Activated T-cell treated with anti-CD3 and anti-CD28 coated beads for 48 hours (primary cell): ENCODE measurements at places on chromosomes 3 and 15.
A peak's percentile ranks its signal among the peaks of the same experiment; 100 is the strongest.

DNA sequence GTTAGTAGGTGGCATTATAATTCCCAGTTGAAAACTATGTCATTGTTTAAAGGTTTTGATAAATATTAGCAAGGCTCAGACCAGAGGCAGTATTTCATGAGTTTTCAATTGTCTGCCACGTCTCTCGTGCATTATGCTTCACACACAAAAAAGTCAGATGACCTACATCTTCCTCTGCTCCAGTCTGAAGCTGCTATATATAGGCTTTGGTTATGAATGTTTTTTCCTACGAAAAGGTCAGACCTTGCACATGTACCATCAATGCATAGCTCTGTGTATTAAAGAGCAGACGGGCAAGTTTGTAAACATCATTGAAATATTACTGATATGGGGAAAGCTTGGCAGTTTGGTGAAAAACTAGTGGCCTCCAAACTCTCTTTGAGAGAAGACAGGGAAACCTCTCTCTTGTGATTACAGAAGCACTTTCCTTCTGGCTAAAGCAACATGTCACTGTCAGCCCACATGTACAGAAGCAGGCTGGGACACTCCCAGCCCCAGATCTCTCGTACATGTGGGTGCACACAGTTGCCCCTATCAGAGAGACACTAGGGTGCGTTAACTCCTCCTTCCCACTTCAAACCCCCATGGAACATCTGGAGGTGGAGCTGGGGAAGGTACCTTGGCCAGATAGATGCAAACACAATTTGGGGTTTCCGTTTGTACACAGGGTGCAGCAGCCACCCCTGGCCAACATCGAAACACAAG is 184.0 kb upstream of the BCL6 start:
- DNase-seq: no peak

GRCh38 chr3:4986175-4986781 is 7.0 kb downstream of the BHLHE40 start:
- no peak for DNase-seq

DNA sequence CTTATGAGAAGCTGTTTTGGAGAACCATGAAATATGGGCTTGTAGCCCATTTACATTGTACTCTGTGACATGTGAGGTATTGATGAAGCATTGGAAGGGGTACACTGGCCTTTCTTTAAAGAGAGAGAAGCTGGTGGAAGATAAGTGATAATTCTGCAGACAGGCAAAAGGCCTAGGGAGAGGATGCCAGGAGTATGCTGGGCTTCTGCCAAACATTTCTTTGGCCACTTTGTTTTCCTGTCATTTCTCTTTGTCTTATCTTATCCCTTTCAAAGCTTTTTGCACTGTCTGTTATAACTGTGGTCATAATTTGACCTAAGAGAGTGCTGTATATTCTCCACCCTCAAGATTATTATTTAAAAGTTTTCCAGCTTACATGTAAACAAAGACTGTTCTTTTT is 109.6 kb upstream of the SEMA6D start:
- no peak for DNase-seq

- DNase-seq: peak; percentile 60
These were observed 2.5 kb upstream of the PLCB2 start for GRCh38 chr15:40310001-40310959.

DNA sequence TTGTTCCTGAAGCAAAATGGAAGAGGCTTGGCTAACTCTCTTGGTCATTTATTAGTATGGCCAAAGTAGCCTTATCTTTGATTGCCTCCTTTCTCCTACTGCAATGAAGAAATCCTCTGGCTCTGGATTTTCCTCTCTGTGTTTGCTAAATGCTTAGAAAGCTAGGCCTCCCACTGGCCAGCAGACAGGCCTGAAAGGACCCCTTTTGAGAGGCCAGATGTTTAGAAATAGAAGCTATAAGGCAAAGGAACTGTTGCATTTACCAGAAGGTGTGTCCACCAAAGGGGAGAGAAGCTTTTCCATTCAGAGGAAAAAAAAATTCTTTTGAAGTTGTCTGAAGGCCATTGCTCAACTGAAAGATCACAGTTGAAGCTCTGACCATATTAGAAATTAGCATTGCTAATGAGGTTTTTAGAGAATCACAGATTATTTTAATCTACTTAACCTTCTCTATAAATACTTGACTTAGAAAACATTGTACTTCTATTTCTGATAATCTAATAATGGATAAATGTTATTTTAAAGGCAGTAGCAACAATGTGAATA is 160.8 kb downstream of the SYNPR start:
- no peak for DNase-seq

DNA sequence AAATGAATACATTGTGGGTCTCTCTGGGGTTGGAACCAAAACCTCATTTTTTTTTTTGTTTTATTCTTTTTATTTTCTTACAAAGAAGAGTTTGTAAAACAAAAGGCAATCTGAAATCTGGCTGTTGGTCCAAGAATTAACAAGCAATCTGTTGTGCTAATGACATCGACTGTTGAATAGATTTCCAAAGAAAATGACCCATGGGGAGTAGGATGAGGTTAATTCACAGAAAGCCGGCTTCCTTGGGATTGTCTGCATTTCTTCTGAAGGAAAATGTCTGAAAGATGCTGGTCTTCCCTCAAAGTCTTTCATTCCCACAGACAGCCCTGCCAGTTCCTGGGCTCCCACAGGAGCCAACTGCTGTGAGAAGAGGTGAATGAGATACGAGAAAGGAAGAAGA is 92.9 kb downstream of the LRRC3B start:
- no peak for DNase-seq

- DNase-seq: no peak
These were observed 13.8 kb downstream of the KLHL6 start for GRCh38 chr3:183541738-183542137.

- no peak for DNase-seq
These were observed 309.6 kb upstream of the TLE3 start for GRCh38 chr15:70407336-70407670.

- DNase-seq: no peak
These were observed 389 bp upstream of the CCNB2 start for GRCh38 chr15:59104602-59104911.

DNA sequence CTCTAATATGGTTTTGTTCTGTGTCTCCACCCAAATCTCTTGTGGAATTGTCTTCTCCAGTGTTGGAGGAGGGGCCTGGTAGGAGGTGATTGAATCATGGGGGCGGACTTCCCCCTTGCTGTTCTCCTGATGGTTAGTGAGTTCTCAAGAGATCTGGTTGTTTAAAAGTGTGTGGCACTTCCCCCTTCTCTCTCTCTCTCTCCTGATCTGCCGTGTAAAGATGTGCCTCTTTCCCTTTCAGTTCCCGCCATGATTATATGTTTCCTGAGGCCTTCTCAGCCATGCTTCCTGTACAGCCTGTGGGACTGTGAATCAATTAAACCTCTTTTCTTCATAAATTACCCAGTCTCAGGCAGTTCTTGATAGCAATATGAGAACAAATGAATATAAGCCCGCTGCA is 33.1 kb downstream of the RETNLB start:
- no peak for DNase-seq

DNA sequence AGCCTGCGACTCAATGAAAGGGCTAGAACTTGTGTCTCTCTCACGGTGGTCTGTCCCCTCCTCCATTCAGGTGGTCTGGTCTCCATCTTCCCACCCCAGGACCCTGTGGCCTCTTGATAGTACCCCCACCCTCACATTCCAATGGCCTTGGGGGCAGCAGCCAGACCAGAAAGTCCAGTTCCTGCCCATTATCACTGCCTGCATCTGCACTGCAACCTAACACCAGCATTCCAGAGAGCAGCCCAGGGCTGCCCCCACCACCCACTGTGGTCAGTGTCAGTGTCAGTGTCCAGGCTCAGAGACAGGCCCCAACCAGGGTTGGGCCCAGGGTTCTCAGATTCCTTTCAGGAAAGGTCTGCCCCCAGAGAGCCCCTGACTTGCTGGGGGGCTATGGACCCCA is 12.6 kb downstream of the IGDCC3 start:
- DNase-seq: no peak

- DNase-seq: no peak
These were observed 254.7 kb downstream of the CACNA2D3 start for GRCh38 chr3:54376939-54377578.

DNA sequence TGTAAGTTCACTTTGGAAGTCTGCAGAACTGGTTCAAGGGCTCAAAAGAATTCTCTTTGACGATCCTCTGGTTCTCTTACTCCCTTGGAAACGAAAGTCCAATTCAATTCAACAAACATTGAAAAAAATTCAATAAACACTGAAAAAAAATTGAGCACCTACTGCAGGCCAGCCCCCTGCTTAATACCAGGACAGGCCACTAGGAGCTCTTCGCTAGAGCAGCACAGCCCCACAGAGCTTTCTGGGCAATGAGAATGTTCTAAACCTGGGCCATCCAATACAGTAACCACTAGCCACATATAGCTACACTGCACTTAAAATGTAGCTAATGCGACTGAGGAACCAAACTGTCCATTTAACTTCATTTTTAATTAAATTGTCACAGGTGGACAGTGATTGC is 50.4 kb upstream of the DCLK3 start:
- no peak for DNase-seq

- no peak for DNase-seq
These were observed 13.1 kb downstream of the ANO10 start for GRCh38 chr3:43608751-43609150.

GRCh38 chr15:41777421-41777973 is 3.2 kb downstream of the MAPKBP1 start:
- DNase-seq: no peak

DNA sequence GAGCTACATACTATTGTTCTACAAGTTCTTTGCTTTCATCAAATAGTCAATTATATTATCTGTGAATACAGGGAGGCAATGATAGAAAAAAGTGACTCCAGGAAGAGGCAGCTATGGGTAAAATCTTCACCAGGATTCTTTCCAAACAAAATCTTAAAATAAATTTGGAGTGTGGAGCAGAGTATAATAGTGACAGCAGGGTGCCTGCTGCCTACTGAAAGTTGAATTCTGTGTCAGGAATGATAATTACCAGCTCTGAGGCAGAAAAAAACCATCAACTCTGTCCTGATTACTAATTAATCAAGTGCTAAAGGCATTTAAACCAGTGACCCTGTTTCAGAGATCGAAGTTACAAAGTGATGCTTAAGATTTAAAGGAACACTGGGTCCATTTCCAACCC is 148.0 kb downstream of the DIPK2A start:
- DNase-seq: no peak

DNA sequence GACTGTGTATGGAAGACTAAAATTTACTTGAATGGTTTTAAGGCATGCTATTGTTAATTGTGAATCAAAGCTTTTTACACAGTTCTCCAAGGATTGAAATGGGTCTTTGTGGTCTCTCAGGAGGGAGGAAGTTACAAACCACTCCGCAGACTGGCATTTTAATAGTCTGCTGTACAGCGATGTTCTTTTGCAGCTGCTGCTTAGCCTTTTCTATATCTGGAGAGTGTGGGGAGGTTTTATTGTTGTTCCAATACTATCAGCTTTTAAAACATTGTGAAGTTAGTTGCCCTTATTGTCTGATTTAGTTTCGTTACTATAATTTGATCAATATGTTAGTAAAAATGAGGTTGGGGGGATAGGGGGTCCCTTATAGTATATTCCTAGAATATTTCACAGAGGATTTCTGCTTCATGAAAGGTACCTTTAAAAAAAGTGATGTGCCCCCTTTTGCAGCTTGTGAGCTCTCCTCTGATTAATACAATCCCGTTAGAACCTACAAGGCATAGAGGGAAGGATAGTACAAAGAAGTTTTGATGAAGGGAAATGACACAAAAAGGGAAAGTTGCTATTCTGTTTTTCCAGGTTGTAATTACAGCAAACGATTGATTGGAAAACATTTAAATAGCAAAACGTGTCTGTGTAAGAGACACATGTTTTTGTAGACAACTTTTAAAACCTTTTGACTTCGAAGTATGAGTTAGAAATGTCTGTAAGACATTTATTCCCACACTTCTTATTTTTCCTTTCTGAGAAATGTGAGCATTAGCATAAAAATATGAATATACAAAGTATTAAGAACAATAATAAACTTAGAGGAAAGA is 158.3 kb upstream of the CGNL1 start:
- no peak for DNase-seq

DNA sequence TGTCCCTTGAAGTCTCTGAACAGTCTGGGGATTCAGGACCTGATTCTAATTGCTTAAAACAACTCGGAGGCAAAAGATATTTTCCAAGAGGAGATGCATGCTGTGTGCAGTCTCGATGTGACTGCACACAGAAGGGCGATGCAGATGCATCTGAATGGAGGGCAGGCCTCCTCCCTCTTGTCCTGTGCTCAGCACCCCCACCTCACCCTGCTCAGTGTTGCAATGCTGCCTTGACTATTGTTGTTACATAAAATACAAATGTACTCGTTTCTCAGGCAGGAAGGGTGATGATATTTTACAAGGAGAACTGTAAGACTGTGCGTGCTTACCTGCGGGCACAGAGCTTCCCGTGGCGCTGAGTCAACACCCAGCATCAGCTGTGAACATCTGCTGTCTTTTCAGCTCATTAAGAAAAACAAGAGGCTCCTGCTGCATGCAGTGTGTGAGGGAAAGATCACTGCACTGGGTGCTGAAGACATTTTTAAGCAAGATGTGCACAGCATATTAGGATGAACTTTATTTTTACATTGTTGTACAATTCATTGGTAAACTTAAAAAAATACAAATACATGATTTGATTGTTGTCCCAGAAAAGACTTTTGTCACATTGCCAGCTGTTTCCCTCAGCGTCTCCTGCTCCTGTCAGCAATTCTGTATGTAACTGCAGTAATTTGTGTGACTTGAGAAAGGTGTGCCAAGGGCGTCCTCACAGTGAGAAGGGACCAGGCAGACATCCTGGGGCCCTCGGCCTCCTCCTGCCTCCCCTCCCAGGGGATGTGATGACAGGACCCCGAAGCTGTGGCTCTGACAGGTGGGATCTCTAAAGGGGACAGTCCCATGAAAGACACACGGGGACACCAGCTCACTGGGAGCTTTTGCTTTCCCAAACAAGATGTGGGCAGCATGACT is 56.3 kb upstream of the RPL32 start:
- no peak for DNase-seq

GRCh38 chr15:64678126-64678819 is 97.1 kb downstream of the RBPMS2 start:
- DNase-seq: no peak

GRCh38 chr15:71730277-71731144 is 79.8 kb upstream of the NR2E3 start:
- DNase-seq: peak; percentile 3

GRCh38 chr15:70575231-70576226 is 187.8 kb downstream of the UACA start:
- DNase-seq: no peak

- no peak for DNase-seq
These were observed 41.6 kb downstream of the ANO10 start for GRCh38 chr3:43580181-43580580.
